ENCODE measurements at places on chromosomes 11 and 22.

GRCh38 chr11:1086171-1087102 lies 11.8 kb downstream of the MUC2 start:
- DNase-seq, result no peak

DNA sequence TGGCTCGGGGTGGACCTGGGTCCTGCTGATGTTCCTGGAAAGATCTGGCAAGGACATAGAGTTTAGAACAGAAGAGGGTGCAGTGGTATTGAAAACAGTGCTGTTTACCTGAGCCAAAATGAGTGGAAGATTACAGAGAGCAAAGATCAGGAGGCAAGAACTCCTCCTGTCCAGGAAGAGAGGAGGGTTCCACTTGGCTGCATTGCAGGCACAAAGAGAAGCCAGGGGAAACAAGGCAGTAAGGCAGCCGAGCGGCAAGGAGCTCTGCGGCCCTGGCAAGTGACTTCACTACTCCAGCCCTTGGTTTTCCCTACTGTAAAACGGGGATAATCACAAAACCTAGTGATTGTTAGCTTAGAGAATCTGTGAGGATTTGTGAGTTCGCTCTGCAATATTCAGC lies 3.7 kb upstream of the PACSIN2 start:
- DNase-seq, result no peak

DNA sequence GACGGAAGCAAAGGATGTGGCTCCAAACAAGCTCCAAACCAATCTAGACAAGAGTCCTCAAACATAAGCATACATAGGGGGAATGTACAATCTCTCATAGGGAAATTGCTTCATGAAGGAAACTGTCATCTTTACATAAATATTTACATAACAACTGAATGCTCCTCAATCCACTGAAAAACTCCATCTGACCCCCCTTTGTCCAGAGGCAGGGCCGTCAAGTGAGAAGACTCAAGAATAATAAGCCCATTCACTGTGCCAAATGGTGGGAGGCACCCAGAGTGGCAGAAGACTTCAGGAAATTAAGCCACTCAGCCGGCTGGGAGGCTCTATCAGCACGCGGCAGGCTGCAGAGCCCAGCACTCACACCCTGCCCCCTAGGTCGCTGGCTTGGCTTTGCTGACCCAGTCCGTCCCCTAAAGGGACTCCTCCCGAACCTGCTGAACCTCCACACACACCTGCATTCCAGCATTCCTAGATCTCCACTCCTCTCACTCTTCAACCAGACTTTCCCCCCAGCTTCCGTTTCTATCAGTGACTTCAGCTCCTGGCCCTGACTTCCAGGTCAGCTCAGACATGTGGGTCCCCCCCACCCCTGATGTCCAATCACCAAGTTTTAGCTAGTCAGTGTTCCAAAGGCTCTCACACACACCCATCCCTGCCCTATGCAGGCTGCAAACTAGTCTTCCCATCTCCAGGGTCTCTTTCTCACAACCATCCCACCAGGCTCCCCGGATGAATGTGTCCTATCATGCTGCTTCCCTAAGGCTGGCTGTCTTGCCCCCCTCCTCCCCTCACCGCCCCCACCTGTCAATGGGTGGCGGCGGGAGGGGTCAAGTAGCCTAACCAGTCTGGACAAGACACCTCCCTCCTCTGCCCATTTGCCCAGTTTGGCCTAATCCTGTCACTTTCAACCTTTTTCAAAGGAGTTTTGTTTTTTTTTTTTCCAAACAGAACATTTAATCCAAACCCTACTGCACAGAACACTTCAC lies 11.3 kb downstream of the VPS37C start:
- DNase-seq, result no peak

DNA sequence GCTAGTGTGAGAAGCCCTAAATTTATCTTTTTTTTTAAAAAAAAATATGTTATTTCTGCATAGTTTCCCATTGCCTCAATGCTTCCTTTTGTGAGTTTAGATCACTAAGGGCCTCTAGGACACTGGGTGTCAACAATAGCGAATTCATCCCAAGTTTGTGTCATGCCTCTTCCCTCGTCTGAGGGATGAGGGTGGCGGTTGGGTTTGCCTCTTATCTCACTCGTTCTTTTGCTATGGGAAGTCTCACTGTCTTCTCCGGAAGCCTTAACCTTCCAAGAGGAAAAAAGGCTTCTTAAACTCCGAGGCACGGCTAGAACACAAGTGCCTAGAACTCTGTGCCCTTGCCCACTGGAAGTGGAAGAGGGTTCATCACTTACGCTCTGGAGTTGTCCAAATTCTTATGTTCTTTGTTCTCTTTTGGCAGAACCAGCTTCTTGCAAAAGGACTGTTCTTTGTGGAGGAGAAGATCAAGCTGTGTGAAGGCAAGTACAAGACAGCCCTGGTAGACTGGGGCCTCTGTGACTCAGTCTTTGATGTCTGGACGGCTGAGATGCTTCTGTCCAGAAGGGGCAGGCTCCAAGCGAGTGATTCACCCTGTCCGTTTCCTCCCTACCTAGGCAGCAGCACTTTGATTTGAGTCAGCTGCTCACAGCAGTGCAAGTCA lies 78.5 kb downstream of the TRAF6 start:
- DNase-seq, result no peak

GRCh38 chr11:60701469-60701818 lies 2.0 kb downstream of the MS4A8 start:
- no peak for DNase-seq

DNA sequence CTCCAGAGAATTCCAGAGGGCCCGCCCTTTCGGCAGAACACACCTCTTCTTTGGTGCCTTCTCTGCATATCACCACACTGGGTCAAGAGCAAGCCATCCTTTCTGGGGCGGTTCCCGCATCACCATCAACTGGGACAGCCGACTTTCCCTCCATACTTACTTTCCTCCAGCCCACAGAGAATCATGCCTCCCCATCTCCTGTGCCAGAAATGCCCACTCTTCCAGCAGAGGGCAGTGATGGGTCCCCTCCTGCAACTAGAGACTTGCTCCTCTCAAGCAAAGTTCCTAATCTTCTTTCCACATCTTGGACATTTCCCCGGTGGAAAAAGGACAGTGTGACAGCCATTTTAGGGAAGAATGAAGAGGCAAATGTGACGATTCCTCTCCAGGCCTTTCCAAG lies 157.7 kb downstream of the C11orf91 start:
- peak; percentile 37 for DNase-seq

GRCh38 chr11:3841426-3842350 lies 929 bp upstream of the RHOG start:
- DNase-seq, result peak; percentile 95

DNA sequence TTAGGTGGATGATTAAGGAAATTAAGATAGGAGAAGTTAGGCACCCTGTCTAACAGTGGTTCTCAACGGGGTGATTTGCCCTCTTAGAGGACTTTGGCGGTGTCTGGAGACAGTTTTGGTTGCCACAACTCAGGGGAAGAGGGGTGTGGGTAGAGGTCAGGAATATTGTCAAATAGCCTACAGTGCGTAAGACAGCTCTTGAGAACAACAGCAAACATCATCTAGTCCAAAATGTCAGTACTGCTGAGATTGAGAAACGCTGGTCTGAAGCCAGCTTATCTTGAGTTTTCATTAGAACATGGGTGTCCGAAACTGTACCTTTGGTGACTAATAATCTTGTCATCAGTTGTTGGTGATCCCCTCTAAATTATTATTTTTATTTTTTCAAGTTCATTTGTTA lies 38.4 kb downstream of the CECR2 start:
- no peak for DNase-seq

DNA sequence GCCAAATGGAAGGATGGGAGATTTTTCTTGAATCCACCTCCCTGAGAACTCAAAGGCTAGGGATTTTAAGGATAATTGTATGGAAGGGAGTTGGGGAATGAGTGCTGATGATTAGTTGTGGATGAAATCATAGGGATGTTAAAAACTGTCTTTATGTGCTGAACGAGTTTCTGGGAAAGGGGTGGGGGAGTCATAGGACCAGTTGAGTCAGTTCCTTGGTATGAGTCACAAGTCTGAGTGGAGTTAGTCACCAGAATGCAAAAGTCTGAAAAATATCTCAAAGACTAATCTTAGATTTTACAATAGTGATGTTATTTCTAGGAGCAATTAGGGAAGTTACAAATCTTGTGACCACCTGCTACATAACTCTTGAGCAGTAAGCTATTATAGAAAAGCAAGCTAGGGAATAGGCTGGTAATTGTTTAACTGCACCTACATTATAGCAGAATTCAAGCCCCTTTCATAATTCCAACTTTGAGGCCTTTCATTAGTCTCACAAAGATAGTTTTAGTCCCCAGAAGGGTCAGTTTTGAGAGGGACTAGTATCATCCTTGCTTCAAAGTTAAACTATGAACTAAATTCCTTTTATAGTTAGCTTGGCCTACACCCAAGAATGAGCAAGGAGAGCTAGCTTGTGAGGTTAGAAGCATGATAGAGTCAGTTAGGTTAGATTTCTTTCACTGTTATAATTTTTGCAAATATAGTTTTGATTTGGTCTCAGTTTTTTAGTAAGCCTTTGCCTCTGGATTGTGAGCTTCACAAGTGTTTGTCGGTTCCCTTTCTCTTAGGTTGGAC lies 668.0 kb downstream of the ETS1 start:
- DNase-seq, result no peak

DNA sequence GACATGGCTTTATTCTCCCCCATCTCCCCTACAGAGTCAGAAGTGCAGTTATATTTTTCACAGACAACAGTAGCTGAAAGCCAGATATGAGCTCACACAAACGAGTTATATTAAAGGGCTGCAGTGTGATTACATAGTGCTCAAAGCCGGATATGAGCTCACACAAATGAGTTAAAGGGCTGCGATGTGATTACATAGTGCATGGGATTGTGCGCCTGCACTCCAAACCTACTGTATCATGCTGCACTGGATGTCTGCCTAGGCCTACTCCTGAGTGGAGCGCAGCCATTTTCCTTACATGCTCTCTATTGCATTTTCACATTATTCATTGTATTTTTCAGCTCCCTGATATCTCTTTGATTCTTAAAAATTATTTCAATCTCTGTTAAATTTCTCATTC lies 414.6 kb upstream of the LARGE1 start:
- no peak for DNase-seq

DNA sequence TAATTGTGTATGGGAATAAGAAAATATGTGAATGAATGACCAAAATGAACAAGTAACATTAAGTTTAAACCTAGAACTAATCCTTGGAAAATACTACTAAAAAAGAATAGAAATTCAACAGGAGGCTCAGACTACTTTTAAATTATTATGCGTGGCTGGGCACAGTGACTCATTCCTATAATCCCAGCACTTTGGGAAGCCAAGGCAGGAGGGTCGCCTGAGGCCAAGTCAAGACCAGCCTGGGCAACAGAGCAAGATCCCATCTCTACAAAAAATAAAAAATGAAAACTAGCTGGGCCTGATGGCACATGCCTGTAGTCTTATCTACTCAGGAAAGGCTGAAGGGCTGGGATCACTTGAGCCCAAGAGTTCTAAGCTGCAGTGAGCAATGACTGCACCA lies 85.4 kb upstream of the CLNS1A start:
- no peak for DNase-seq

DNA sequence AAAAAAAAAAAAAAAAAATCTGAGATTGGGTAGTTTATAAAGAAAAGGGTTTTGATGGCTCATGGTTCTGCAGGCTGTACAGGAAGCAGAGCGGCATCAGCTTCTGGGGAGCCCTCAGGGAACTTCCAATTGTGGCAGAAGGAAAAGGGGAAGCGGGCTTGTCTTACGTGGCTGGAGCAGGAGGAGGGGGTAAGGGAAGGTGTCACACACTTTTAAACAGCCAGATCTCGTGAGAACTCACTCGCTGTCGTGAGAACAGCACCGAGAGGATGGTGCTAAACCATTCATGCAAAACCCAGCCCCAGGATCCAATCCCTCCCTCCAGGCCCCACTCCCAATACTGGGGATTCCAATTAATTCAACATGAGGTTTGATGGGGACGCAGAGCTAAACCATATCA lies 806.2 kb downstream of the TBC1D22A start:
- no peak for DNase-seq

- DNase-seq, result no peak
Observed at GRCh38 chr11:65205602-65205967, 23.9 kb downstream of the CAPN1 start.

DNA sequence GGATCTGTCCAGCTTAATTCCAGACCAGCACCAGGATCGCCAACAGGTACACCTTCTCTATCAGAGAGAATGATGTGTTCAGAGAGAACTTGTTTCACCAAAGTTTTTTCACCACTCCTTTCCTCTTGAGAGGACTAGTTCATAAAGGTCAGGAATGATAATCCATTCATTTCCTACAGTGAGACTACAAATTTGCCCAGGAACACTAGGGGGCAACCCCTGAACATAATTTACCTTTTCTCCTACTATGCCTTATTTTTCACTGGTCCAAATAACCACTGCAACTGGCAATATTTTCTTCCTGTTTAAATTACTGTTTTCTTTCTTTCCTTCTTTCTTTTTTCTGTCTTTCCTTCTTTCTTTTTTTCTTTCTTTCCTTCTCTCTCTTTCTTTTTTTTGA lies 22.5 kb downstream of the CAVIN3 start:
- DNase-seq, result peak; percentile 25

DNA sequence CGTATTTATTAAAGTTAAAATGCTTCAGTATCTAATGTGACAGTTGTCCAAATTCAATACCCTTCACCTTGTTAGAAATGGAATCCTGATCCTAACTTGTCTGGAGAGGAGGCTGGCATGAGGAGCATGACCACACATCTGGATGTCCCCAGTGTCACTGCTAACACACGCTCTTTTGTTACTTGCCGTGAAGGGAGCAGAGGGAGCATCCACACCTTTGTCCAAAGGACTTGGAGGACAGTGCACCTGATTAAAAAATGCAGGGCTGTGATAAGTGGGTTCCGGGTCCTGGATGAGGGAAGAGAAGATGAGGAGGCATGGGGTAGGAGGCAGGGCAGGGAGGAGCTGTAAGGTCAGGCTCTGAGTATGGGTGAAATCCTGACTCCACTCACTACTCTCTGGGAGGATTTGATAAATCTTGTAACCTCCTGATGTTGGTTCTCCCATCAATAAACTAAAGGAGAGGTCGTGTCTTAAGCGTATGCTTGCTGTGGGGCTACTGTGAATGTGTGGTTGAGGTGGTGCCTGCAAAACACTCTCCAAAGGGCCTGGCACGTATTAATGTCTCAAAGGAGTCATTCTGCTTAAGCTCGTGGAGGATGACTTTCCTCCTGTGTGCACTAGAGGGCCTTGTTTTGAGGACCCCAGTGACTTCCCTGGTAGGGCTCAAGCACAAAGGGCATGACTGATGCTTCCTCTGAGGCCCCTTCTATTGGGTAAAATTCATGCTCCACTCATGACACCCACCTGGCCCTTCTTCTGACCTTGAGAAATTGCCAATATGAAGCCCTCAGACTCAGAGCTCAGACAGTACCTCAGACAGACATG lies 16.8 kb upstream of the IGLL5 start:
- peak; percentile 31 for DNase-seq

DNA sequence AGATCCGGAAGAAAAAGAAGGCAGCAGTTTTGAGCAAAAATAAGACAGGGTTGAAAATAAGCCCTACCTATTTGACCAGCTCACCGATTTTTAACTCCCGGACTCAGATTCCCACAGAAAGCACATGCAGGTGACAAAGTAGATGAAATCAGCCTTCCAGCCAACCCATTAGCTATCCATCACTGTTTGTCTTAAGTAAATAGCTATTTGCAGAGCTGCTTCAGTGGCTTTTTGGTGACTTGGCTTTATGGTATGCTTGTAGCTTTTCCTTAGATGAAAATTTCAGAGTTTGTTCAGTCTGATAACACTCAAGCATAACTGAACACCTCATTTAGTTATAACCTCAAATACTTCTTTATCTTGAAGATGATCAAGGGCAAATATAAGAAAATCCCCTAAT lies 192.6 kb downstream of the HIPK3 start:
- no peak for DNase-seq

Data from Kasumi-1 (cell line).